ENCODE measurements at places on chromosomes 2 and 18.

GRCh38 chr18:63159590-63159989 lies 160.0 kb downstream of the BCL2 start:
- DNase-seq, result no peak

DNA sequence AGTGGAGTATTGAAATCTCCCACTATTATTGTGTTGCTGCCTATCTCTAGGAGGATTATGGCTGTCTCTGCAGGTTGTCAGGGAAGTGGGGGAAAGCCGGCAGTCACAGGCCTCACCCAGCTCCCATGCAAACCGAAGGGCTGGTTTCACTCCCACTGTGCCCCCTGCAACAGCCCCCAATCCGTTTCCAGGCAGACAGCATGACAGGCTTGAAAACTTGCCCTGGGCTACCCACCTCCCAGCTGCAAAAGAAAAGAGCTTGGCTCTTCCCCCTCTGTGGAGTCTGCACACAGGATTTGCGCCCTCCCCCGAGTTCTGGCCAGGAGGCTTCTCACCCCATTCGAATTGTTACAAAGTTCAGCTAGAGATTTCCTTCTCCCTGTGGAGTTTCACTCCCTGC lies 87.4 kb upstream of the MSTN start:
- DNase-seq, result no peak

DNA sequence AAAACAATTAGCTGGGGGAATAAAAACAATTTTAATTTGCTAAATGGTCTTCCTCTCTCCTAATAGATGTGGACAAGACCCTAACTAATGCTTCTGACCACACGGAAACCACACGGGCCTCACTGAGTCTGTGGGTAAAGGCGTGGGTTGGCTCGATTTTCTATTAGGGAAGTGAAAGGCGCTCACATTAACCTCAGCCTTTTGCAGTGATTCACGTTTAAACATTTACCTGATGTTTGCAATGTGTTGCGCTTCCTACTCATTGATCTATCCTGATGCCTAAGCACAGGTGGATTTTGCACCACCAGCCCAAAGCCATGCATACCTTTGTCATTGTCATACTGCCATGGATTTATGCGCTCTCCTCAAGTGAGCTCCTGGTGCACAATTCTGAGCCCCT lies 35.6 kb upstream of the NRP2 start:
- DNase-seq, result no peak

- no peak for DNase-seq
These were observed 11.1 kb downstream of the NR4A2 start for GRCh38 chr2:156321243-156321904.

- no peak for DNase-seq
These were observed 28.2 kb upstream of the MFF start for GRCh38 chr2:227296671-227297405.

GRCh38 chr2:11074246-11074820 lies 80.9 kb upstream of the SLC66A3 start:
- DNase-seq, result no peak

DNA sequence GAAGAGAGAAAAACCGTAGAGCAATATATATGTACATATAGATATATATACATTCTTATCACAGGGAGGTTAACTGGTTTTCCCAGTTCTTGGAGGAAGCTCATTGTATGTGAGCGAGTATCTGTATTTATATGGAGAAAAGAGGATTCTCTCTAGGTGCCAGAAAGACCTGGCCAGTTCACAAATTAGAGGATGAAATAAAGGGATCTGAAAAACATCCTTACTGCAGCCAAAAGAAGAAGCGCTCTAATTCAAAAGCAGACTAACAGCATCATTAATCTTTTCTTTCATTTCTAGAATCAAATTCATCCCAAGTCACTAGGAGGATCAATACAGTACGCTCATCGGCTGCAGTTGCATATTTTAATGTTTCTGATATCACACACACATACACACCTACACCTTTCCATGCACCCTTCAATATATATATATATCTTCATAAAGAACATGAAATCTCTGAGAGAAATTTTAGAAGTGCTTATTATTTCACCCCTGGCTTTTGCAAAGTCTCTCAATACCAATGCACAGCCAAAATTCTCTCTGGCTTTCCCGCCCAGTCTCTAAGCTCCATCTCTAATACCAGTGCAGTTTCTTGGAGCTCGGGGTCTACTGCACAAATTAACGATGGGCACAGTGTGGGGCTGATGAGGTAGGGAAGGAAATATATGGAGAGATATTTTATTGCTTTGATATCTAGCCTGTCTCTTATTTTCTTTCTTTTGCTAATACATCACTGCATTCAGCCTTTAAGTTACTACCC lies 731 bp downstream of the NRXN1 start:
- DNase-seq, result no peak

GRCh38 chr2:230455005-230455684 lies 39.1 kb downstream of the SP100 start:
- DNase-seq, result no peak

DNA sequence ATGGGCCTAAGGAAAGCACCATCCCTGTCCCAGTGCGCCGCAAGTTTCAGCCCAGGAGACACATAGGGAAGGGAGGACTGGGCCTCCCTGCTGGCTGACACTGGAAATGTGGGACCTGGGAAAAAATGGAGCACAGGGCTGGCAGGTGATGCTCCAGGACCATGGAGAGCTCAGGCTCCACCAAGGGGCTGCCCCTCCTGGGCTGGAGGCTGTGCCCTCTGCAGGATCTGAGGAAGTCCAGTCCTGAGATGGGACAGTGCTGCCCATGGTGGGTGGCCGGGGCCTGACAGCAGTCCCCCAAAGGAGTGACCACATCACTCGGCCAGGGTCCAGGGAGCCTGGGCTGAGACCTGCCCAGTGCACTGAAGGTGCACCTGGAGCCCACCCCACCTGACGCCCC lies 108.6 kb upstream of the TEKT4 start:
- DNase-seq, result no peak

DNA sequence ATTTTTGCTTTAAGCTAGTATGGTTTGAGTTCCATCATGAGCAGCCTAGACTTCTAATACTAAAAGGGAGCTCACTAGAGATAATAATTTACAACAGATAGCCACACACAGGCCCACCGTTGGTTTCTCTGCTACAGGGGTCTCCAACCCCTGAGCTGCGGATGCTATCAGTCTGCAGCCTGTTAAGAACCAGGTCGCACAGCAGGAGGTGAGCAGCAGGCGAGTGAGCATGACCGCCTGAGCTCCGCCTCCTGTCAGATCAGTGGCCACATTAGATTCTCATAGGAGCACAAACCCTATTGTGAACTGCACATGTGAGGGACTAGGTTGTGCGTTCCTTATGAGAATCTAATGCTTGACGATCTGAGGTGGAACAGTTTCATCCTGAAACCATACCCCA lies 150.6 kb downstream of the HRH4 start:
- no peak for DNase-seq

GRCh38 chr2:216082117-216082711 lies 495 bp downstream of the TMEM169 start:
- no peak for DNase-seq

DNA sequence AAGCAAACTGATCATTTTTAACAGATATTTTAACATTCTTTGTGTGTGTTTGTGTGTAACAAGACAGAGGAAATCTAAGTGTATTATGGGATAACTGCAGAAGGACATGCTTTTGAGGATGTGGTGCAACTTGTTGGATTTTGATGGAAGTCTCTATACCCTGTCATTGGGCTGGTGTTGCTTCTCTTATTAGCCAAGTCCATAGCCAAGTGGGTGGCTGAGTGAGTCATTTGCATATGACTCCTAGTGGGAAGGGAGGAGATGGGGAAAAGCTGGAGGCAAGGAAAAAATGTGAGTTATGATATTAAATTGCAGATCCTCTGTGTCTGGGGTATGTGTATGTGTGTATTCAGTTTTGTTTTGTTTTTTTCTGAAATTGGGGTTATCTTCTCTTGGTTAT lies 879.9 kb downstream of the DCC start:
- DNase-seq, result no peak

DNA sequence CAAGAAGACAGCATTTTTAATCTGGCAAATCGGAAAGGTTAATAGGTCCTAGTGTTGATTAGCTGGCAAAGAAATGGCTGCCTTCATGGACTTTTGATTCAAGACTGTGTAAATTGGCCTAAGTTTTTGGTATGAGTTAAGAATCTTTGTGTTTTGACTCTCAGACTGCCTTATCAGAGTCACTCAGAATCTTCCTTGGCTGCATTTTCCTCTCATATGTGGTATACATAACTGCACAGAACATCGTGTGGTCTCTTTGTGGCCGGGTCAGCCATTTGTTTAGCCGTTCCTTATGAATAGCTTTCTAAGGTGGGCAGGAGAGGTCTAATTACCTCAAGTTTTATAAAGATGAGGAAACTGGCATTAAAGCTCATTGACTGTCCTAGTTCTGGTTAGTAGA lies 30.1 kb downstream of the CAB39 start:
- no peak for DNase-seq

DNA sequence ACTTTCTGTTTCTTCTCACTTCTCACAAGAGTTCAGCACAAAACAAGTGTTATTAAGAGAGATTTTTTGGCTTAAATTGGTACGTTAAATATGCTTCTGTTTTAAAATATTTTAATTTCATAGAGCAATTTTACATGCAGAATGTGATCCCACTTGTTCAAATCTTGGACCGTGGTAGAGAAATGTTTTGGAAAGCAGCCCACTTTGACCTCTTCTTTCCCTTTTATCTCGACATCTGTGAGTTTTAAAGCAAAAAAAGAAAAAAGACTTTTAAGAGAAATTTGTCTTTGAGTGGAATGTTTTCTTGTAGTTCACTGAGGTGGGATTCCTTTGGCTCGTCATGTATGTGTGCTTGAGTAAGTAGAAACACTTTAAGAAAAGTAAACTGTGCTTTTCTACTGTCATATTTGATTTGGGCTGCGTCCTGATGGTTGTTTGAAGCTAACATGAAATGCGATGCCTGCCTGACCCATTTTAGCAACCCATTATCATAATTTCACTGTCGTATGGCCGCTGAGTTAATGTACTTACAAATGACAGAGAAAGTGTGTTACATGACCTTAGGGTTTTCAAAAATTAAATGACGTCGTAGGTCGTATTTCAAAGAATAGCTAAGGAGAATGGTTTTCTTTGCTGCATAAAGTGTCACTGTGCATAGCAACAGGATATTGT lies 54.5 kb downstream of the TSHZ1 start:
- no peak for DNase-seq

- no peak for DNase-seq
These were observed 217.5 kb downstream of the CYP26B1 start for GRCh38 chr2:71930049-71930681.

- no peak for DNase-seq
These were observed 62.7 kb upstream of the LYPD1 start for GRCh38 chr2:132732694-132733093.

GRCh38 chr18:68288408-68288807 lies 426.5 kb downstream of the TMX3 start:
- DNase-seq, result no peak

DNA sequence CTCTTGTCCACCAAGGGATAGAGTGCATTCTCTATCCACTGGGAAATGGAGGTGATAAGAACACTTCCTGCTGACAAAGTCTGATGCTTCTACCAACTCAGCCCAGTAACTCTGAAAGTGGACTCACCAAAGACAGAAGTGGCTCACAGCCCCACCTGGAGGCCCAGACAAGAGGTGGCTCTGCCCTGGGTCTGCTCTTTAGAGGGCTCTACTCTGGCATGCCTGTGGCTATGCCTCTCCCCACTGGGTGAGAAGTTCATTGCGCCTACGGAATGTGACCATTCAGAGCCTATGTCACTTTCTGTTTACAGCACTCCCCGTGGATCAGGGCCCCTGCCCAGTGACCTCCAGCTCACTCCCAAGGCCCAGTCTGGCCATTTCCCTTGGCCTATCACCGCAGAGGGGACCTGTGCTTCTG lies 13.5 kb upstream of the XDH start:
- DNase-seq, result no peak

GRCh38 chr18:76458522-76459311 lies 36.3 kb downstream of the ZNF516 start:
- no peak for DNase-seq

All from memory B cell (primary cell).